ENCODE measurements at places on chromosomes 12 and 14. TPM values are rescaled to one million over a fixed set of nuclear protein-coding genes. Genes with fewer than 3 reads are reported as not detected.

Gene CRIP2
- 191 TPM for total RNA-seq

Gene CPNE8
- 32.1 TPM for total RNA-seq

DNA sequence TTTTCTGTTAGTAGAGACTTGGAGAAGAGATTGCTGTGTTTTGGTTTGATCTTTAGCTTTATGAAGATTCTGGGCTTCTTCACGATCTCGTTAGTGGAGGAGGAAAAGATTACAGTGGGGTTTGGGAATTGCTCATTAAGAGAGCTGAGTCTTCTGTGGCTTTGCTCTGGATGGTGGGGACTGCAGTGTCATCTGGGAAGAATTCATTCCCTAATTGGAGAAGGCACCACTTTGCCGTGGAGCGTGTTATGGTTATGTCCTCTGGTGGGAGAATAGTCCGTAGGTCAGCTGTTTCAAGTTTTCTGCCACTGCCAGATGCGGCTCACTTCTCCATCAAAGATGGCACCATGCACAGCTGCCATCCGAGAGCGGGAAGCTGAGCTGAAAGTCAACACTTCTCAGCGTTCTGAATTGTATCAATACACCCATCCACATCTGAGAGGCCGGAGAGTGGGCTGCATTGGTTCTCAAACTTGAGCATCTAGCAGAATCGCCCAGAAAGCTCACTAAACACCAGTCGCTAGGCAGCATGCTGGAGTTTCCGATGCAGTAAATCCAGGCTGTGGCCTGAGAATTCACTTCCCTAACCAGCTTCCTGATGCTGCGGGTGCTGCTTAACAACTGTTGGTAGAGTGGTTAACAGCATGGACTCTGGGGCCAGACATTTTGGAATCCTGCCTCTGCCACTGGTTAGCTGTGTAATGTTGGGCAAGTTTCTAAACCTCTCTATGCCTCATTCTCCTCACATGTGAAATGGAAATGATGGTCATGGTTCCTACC is 117.8 kb downstream of the PLXNC1 start:
- no peak overlapping the region for H3K4me3 ChIP-seq
- DNase-seq: no peak
- H3K27ac ChIP-seq: peak overlapping the region; percentile 32
- peaks cover 53% of the 10 kb centered on the region for H3K4me1 ChIP-seq

DNA sequence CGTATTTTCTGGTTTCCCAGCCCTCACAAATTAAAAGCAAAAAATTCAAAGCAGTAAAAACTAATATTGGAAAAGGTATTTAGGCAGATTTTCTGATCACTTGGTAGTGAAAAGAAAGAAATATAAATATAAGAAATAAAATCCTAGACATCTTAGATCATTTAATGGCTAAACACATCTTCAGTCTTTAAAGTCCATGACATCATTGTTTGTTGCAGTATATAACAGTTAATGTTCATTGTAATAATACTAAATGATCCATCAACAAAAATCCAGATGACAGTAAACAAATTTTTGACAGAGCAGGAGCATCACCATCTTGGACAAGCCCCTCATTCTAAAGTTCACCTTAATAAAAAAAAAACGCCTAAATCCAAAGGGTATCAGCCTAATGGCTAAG is 29.2 kb upstream of the CAPRIN2 start:
- DNase-seq: no peak
- no peak overlapping the region for H3K4me3 ChIP-seq
- H3K27ac ChIP-seq: no peak overlapping the region
- H3K4me1 ChIP-seq: no peaks in the 10 kb centered on the region
- no peaks in the 10 kb centered on the region for H3K36me3 ChIP-seq

GRCh38 chr14:93337143-93337753 is 4.4 kb upstream of the BTBD7 start:
- no peak overlapping the region for H3K4me3 ChIP-seq
- DNase-seq: no peak
- H3K36me3 ChIP-seq: no peaks in the 10 kb centered on the region
- H3K27ac ChIP-seq: no peak overlapping the region
- no peaks in the 10 kb centered on the region for H3K27me3 ChIP-seq
- peaks cover 4% of the 10 kb centered on the region for H3K4me1 ChIP-seq

DNA sequence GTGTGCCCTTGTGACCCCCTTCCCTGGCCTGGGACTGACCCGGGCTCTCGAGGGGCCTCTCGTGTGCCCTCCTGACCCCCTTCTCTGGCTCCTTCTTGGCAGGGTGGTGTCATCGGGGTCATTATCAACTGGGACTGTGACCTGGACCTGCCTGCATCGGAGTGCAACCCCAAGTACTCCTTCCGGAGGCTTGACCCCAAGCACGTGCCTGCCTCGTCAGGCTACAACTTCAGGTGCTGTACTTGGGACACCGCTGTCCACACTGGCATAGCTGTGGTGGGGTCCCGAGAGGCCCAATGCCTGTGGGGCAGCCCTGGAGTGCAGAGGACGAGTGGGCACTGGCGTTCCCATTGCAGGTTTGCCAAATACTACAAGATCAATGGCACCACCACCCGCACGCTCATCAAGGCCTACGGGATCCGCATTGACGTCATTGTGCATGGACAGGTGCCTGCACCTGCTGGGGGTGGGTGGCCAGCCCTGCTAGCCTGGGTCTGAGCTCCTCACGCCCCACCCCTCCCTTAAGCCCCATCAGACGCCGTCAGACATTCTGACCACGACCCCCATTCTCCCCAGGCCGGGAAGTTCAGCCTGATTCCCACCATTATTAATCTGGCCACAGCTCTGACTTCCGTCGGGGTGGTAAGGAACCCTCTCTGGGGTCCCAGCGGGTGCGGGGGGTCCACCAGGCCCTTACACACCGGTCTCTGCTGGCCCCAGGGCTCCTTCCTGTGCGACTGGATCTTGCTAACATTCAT is 2.5 kb downstream of the P2RX2 start:
- H3K4me1 ChIP-seq: peaks cover 5% of the 10 kb centered on the region
- no peak overlapping the region for H3K4me3 ChIP-seq
- H3K36me3 ChIP-seq: peaks cover 16% of the 10 kb centered on the region
- no peak overlapping the region for H3K27ac ChIP-seq
- peaks cover 21% of the 10 kb centered on the region for H3K27me3 ChIP-seq
- no peak for DNase-seq

GRCh38 chr14:29078810-29079522 is 312.4 kb downstream of the FOXG1 start:
- no peaks in the 10 kb centered on the region for H3K27me3 ChIP-seq
- no peaks in the 10 kb centered on the region for H3K36me3 ChIP-seq
- H3K4me3 ChIP-seq: no peak overlapping the region
- H3K4me1 ChIP-seq: no peaks in the 10 kb centered on the region
- no peak for DNase-seq

All from upper lobe of right lung (tissue), 1 donor.